ENCODE measurements at places on chromosomes 2 and 18.
A peak's percentile ranks its signal among the peaks of the same experiment; 100 is the strongest.

DNA sequence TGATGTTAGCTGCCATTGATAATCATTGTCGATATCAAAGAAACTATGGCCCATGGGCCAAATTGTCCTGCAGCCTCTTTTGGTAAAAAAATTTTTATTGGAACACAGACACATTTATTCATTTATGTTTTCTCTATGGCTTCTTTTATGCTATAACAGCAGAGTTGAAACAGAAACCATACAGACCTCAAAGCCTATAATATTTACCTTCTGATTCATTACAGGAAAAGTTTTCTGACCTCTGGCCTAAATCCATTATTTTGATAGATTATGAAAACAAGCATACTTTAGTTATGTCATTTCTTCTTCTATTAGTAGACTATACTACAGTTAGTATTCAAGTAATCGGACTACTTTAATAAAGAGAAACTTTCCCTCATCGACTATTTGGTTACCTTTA, 349.7 kb upstream of the GALNT5 start:
- peak; percentile 60 for DNase-seq

DNA sequence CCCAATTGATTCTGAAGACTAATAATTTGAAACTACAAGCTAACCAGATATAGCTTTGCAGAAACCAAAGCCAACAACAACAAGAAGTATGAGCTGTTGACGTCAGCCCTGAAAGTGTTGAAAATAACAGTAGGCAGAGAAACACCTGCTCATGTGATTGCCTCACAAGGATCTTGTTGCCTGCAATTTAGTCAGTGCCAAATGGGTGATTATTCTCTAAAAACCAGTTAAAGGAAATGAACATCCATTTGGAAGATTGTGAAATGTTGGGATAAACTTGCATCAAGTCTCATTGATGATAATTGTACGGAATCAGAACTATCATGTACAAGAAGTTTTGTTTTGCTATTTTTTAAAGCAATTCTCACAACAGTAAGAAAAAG, 2.8 kb downstream of the CYTIP start:
- DNase-seq, result no peak

DNA sequence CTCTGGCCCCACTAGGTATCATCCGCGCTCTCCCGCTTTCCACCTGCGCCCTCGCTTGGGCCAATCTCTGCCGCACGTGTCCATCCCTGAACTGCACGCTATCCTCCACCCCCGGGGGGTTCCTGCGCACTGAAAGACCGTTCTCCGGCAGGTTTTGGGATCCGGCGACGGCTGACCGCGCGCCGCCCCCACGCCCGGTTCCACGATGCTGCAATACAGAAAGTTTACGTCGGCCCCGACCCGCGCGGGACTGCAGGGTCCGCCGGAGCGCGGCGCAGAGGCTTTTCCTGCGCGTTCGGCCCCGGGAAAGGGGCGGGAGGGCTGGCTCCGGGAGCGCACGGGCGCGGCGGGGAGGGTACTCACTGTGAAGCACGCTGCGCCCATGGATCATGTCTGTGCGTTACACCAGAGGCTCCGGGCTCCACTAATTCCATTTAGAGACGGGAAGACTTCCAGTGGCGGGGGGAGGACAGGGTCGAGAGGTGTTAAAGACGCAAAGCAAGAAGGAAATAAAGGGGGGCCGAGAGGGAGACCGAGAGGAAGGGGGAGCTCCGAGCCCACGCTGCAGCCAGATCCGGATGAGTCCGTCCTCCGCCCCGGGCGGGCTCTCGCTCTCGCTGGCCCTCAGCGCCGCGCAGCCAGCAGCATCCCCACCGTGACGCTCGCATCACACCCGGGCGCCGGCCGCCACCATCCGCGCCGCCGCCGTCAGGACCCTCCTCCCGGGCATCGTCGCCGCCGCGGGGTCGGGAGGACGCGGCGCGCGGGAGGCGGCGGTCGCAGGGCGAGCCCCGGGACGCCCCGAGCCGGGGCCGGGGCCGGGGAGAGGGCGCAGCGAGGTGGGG, 664 bp downstream of the NETO1 start:
- peak; percentile 49 for DNase-seq

- peak; percentile 36 for DNase-seq
Observed at GRCh38 chr18:33751613-33752221, 173.7 kb downstream of the ASXL3 start.

- no peak for DNase-seq
Observed at GRCh38 chr2:64655873-64656272, 2.2 kb upstream of the SERTAD2 start.

DNA sequence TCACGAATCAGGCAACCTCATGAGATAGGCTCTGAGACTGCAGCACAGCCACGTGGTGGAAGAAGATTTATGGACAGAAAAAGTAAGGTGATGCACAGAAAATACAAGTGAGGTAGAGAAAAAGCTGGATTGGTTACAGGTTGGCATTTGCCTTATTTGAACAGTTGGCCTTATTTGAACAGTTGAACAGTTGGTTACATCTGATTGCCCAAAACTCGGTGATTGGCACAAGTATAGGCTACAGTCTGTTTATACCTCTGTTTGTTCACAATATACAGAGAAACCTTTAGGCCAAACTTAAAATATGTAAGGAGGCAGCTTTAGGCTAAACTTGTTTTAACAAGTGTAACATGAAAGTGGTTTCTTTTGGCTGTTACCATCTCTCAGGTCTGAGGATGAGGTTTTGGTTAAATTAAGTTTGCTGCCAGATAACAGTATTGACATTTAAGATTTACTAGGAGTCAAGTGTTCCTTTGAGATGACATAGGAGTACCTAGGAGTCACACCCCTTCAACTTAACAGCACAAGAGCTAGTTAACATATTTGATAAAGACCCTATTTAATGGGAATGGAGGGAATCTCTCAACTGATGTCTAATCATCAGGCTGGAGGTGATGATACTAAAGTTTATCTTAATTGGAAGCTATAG, 16.5 kb upstream of the GPR155 start:
- DNase-seq, result no peak

- no peak for DNase-seq
Observed at GRCh38 chr2:206062724-206063123, 23.2 kb downstream of the INO80D start.

- DNase-seq, result peak; percentile 49
Observed at GRCh38 chr2:64751286-64752260, 97.9 kb upstream of the SERTAD2 start.

DNA sequence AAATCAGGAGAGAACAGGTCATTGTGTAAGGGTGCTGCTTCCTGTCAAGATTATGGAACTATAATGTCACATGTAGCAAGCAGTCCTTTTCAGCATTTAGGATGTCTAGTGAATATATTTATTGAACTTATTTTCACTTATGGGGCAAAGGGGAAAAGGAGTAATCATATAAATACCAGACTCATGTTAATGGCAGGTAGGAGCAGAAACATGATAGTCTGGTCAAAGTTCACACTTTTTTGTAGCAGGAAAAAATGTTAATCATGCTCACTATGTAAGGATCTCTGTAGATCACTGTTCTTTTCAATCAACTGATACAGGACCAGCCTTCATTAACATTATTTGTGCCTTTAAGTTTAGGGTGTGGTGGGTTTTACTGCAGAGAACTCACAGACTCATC, 219.0 kb downstream of the STK39 start:
- no peak for DNase-seq

DNA sequence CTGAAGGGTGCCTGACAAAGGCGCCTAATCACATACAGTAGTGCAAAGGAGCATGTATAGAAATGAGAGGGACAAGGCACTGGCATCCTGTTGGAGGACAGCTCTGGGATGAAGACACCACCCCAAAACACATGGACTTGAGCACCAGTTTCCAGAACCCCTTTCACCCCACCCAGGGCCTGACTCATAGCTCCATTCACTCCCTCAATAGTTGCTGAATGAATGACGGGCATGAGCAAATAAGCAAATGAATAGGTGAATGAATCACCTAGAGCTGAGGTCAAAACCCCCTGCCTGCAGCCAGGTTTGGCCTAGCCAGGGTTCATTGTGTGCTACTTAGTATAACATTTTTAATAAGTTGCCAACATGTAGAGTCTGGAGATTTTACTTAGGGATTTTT, 66.3 kb downstream of the NRP2 start:
- DNase-seq, result no peak

DNA sequence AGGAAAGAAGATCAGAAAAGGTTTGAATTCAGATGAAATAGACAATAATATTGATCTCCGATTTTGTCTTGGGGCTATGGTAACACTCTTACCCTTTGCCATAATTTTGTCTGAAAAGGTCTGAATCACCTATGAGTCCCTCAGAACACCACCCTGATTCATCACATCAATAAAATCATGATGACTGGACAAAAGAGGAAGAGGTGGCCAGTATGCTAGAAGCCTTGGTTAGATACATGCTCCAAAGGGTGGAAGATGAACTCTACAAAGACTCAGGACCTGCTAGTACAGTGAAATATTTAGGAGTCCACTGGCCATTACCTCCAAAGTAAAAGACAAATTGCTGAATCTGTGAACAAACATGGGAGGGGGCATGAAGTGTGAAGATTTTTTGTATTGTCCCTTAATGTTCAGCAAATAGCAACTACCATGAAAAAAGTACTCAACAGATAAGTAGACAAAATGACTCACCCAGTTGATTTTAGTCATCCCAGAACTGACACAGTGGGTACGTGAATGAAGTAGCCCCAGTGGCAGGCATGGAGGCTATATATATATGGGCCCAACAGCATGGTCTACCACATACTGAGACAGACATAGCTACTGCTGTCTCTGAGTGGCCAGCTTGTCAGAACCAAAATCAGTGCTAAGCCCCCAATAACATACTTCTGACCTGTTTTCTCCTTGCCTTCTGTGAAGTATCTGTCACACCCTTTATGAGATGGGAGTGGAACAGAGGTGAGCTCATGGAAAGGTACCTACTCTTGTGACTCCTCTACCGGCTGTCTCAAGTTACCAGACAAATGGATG, 36.5 kb upstream of the GLS start:
- no peak for DNase-seq

- no peak for DNase-seq
Observed at GRCh38 chr2:60964651-60965498, 52.6 kb upstream of the PEX13 start.

GRCh38 chr2:134189009-134189720, 64.7 kb upstream of the MGAT5 start:
- peak; percentile 27 for DNase-seq

DNA sequence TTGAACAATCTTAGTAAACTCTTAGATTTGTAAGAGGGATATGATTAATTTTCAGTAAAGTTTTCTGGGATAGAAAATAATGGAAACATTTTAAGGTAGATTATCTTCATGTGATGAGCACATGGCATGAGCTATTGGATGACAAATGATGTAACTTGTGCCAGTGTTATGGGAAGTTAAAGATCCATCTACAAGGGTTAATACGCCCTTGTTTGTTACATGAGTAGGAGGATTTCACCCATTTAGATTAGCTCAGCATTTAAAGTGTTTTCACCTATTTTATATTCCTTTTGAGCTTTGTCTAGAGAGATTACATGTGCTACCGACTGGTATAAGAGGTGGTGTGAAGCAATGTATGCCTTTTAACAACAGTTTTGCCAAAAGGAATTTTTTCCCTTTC, 5.6 kb downstream of the CLIP4 start:
- DNase-seq, result no peak

- DNase-seq, result no peak
Observed at GRCh38 chr2:217801711-217802110, 201.1 kb downstream of the TNS1 start.

GRCh38 chr2:26735097-26735496, 29.0 kb upstream of the SLC35F6 start:
- peak; percentile 79 for DNase-seq

DNA sequence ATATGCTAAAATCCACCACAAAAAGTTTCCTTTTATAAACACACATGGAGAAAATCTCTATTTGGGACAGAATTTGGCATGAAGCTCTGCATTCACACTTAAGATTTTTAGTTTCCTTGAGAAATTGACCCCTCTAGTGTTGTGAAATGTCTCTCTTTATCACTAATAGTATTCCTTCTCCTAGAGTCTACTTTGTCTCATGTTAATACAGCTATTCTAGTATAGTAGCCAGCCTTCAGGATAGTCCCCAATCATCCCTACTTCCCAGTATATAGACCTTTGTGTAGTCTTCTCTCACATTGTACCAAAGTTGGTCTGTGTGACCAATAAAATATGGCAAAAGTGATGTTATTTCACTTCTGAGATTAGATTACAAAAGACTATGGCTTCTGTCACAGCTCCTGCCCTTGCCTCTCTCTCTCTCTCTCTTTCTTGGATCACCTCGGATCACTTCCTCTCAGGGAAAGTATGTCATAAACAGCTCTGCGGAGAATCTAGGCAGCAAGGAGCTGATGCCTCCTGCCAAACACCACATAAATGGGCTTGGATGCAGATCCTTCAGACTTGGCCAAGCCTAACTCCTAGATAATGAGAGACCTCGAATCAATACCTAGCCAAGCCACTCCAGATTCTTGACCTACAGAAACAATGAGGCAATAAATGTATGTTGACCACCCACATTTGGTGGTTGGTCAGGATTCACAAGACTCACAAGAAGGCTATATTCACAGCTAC, 59.7 kb upstream of the NABP1 start:
- no peak for DNase-seq

DNA sequence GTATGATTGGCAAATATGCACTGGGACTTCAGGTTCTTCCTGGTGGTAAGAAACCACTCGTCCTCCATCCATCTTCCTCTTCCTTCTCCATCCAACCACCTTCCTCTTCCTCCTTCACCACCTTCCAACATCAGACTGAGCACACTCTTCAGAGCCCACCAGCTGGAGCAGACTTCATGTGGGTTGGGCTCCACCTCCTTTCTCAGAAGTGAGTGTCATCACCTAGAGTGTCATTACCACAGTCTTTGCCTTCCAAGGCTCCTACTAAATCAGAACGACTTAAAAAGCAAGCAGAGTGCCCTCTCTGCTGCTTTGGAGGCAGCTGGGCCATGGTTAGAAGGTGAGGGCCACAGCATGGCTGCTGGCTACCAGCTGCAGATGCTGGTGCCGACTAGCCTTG, 171.6 kb downstream of the SH3RF3 start:
- no peak for DNase-seq

DNA sequence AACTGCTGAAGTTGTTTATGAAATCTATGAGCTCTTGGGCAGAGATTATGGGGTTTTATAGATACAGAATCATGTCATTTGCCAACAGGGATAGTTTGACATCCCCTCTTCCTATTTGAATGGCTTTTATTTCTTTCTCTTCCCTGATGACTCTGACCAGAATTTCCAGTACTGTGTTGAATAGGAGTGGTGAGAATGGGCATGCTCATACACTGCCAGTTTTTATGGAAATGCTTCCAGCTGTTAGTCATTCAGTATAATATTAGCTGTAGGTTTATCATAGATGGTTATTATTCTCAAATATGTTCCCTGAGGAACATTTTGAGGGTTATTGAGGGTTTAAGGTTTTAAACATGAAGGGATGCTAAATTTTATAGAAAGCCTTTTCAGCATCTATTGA, 121.2 kb downstream of the NR4A2 start:
- DNase-seq, result no peak

DNA sequence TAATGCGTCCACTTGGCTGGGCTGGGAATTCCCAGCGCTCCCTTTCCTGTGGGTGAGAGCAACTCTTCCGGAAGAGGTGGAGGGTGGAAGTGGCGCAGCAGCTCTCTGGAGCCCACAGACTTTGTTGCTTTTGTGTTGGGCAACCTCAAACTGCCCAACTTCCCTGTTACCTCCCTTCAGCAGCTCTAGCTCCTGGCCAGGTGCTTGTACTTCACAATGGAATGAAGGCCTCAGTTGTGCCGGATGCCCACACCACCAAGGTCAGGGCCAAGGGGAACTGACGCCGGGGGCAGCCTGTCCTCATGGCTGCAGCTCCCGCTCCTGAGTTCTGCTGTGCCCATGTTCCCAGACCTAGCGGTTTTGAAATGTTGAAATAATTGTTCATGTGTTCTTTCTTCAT, 322.9 kb downstream of the GALR1 start:
- DNase-seq, result no peak

- no peak for DNase-seq
Observed at GRCh38 chr18:71028285-71028762, 739.5 kb downstream of the SOCS6 start.

Measured in astrocyte of the spinal cord (primary cell).